Activated naive CD8-positive, alpha-beta T cell treated with anti-CD3 and anti-CD28 coated beads, Interleukin-2, amount 50 U/mL, for 16 hours (primary cell): ENCODE measurements at places on chromosomes 11 and 22.

- no peak for DNase-seq
These were observed 453 bp upstream of the MAFF start for GRCh38 chr22:38201371-38201710.

- no peak for DNase-seq
These were observed 509.3 kb upstream of the TENM4 start for GRCh38 chr11:79950172-79950571.

- no peak for DNase-seq
These were observed 292.8 kb upstream of the SYN3 start for GRCh38 chr22:33350961-33351360.

DNA sequence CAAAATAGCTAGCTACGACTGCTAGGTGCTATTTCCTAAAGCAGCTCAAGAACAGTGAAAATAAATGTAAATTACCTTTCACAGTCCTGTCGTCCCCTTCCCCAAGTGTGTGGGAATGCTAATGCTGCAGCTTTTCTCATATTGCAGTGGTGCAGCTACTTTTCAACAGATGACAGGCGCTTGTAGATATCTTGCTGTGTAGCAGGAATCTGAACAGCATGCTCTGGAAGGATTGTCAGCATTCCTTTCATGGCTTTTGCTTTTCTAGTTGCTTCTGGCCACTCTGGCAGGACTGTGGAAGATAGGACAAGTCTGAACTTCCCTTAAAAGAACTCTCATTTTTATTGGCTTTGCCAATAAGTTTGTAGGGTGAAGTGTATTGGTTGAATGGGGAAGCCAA lies 18.8 kb downstream of the FAR1 start:
- no peak for DNase-seq

GRCh38 chr11:122647736-122648275 lies 7.7 kb upstream of the UBASH3B start:
- no peak for DNase-seq
